ENCODE measurements at places on chromosomes 2 and 18.

DNA sequence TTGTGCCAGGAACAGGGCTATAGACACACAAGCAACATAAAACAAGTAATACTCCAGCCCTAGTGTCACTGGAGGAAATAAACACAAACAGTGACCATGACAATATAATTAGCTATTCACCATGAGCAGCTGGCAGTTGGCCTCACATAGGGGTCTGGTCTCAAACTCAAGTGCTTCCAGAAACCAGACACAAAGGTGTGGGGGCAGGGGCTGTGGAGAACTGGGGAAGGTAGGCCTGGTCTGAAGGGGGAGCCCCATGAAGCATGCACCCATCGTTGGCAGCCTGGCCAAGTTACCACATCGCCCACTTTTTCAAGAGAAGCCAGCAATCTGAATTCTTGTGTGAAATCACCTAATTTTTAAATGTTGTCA, 49.5 kb upstream of the SP3 start:
- no peak for DNase-seq

DNA sequence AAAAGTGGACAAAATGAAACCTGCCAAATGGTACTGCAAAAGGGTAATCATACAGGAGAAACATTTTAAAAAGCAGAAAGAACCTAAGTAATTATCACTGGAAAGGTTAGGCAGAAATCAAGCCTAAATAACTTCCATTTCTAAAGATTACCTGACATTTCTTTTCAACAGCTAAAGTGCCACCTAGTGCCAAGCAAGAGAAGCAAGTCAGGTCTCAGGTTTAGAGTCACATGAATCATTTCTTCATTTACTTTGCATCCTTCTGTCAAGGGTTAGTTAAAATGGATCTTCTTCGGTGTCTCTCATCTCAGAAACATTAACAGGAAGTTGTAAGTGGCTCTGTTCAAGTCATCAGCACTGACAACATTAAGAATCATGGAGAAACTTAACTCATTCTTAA, 90.3 kb downstream of the AKAIN1 start:
- DNase-seq: no peak

DNA sequence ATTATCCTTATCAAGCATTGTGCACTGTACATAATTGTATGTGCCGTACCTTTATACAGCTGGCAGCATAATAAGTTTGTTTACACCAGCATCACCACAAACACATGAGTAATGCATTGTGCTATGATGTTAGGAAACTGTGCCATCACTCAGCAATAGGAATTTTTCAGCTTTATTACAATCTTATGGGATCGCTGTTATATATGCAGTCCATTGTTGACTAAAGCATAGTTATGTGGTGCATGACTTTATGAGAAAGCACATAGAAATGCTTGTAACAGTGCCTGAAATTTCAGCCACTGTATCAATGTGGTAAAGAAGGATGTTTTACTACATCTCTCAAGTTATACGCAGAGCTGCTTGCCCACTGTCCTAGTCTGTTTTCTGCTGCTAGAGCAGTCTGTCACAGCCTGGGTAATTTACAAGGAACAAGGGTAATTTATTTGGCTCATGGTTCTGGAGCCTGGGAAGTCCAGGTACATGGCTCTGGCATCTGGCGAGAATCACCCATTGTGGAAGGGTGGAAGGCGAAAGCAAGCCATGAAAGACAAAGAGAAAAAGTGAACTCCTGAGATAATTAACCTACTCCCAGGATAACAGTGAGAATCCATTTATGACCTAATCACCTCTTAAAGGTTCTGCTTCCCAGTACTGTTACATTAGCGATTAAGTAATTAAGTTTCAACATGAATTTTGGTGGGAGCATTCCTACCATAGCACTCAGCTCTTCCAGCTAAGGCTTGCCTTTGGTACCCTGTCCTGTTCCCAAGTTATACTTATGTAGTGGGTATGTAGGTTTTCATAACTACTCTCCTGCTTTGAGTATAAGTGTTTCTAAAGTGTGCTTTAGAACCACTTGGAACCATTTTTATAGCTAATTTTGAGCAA, 4.6 kb downstream of the MAP3K20 start:
- DNase-seq: peak; percentile 66

DNA sequence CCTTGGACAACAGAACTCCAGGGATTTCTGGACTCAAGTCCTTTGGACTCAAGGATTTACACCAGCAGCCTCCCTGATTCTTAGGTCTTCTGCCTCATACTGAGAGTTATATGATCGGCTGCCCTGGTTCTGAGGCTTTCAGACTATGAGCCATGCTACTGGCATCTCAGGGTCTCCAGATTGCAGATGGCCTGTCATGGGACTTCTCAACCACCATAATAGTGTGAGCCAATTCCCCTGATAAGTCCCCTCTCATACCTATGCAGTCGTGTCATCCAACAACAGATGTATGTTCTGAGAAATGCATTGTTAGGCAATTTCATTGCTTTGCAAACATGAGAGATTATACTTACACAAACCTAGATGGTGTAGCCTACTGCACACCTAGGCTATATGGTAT, 61.4 kb upstream of the MSTN start:
- no peak for DNase-seq

DNA sequence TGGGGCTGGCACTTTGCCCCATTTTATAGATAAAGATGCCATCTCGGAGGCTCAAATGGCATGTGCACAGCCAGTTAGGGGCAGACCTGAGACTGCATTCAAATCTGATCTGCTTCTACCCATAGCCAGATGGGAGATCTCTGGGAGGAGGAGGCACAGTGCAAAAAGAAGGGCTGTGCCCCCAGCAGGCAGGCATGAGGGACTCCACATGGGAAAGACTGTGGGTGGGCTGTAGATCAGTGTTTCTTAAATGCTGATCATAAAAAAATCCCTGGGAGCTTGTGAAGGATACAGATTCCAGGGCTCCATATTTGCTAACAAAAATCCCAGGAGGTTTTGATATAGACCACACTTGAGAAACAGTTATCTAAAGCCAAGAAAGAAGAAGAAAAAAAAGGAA, 15.2 kb downstream of the PAX8 start:
- no peak for DNase-seq

- DNase-seq: no peak
Measured at GRCh38 chr2:240730501-240731177, 39.0 kb downstream of the AQP12A start.

DNA sequence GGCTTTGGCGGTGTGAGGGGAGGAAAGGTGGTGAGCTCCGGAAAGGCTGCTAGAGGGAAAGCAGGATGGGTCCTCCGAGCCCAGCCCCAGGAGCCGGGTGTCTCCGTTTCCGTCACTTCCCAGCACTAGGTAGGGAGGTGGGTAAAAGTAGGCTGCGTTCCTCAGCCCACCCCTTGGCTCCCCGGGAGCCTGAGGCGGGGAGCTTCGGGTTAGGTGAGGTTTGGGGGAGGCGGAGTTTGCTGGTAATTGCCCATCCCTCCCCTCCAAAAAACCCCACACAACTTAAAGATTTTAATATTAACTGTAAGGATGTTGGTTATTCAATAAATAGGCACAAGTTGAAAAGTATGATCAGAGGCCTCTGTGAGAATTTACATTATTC, 552 bp upstream of the ATF2 start:
- no peak for DNase-seq

GRCh38 chr2:217680381-217680780, 322.4 kb downstream of the TNS1 start:
- no peak for DNase-seq

- no peak for DNase-seq
Measured at GRCh38 chr18:13399511-13399910, 181.0 kb downstream of the LDLRAD4 start.

- DNase-seq: no peak
Measured at GRCh38 chr2:1968988-1969700, 224.8 kb upstream of the PXDN start.

GRCh38 chr18:6627645-6628044, 101.9 kb upstream of the ARHGAP28 start:
- peak; percentile 3 for DNase-seq

DNA sequence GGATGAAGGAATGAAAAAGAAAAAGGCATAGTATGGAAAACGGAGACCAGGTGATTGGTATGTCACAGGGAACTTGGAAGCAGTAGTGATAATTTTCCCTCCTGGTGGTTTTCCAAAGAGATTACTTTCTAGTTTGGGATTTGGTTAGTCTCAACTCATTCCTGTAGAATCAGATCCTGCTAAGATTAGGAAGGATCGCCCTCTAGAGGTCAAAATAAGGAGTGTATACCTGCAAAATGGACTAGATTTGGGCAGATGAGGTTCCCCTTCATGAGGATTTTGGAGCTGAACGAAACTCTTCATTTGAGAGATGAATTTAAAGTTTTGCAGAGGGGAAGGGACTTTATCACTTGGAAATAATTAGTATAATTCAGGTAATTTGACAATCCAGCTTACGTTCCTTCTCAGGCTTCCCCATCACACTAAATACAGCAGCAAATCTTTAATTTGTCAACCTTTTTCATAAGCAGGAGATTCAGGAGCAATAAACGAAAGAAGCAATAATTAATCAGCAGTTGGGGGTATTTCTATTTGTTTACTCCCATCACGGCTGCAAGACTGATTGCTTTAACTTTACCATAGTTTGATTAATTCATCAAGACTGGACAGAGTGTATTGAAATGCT, 65.2 kb downstream of the CCDC195 start:
- peak; percentile 58 for DNase-seq

Measured in A172 (cell line).